NCI-H187 (cell line): ENCODE measurements at places on chromosomes 1 and 21.

GRCh38 chr21:24826822-24827221, 780.5 kb downstream of the MRPL39 start:
- no peak for DNase-seq

GRCh38 chr1:15803380-15803779, 4.1 kb downstream of the UQCRHL start:
- DNase-seq, result no peak

DNA sequence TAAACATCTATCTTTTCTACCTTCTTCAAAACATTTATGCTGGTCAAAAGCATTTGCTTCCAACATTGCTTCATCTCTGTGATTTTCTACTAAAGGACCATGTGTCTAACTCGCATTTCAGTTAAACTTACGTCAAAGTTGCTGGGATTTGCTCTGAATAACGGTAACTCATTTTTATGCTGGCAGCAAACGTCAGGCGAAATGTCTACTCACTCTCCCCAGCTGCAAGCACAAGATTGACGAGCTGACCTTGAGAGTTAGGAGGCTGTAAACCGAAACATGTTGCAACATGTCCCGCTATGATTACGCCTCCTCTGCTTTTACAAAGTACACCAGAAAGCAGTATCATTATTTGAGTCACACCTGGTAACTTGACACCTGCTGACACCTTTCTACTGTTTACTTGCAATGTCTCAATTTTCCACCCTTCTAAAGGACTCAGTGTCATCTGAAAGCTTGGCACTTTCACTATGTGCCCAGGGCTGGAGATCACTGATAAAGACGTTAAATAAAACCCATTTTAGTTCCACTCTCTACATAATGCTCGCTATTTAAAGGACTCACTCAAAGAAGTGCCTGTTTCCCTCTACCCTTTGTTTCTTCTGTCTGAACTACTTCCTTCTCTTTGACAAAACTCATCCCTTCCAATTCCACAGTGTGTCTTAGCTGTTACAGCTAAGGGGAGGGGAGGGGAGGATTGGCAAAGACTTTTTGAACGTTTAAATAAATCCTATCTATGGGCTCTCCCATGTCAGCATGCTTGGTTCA, 111.9 kb downstream of the PTPN14 start:
- peak; percentile 39 for DNase-seq

DNA sequence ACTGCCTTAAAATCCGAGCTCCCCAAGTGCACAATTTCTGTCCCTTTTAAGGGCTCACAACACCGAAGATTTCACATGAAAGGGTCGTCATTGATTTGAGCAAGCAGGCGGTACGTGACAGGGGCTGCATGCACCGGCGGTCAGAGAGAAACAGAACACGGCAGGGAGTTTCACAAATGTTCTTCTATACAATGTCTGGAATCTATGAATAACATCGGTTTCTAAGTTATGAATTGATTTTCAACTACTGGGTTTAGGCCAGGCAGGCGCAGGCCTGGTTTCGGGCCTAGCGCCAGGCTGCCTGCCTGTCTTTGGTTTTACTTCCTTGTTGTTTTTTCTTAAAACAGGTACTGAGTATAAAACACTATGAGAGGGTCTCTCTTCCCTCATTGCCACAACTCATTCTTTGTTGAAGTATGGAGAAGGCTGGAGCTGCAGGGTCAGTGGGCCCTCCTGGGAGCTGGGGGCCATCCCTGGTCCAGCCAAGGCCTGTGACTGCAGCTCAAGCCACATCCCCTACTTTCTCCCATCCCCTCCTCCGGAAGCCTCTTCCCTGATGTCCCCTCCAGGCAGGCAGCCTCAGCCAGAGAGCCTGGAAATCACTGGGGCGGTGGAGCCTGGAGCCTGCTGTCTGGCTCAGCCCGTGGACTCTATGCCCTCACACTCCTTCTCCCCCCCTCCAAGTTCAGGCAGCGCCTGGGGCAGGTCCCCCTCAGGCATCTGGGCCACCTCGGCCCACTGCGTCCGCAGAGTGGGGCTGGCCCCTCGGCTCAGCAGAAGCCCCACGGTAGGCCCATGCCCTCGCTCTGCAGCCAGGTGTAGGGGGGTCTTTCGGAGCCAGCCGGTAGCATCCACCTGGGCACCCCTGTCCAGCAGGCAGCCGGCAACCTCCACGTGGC, 2.4 kb downstream of the ANKRD65 start:
- DNase-seq, result no peak

DNA sequence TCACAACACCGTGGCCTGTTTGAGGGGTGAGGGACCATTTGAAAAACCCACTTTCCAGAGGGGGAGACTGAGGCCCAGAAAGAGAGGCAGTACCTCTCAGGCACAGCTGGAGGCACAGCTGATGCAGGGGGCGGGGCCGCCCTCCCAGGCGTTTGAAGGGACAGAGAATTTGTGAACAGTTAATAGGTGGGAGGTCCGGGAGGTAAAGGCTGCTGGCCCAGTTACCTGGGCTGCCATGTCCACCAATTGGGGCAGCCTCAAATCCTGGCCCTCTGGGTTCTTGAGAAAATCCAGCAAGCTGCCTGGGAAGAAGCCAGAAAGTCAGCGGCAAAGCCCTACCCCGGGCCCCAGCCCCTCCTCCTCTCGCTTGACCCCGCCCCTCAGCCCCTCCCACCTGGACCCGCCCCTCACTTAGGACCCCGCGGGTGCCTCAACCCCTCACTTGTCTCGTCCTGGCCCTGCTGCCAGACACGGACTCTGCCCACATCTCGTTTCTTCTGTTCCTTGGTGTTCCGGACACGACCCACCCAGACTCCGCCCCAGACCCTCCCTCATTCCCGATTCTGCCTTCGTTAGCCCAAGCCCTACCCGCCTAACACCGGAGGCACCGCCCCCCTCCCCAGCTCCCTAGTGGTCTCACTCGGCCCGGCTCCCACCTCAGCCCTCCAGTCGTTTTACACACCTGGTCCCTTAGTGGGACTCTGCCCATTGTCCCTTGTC, 10.8 kb upstream of the AHDC1 start:
- DNase-seq, result no peak

DNA sequence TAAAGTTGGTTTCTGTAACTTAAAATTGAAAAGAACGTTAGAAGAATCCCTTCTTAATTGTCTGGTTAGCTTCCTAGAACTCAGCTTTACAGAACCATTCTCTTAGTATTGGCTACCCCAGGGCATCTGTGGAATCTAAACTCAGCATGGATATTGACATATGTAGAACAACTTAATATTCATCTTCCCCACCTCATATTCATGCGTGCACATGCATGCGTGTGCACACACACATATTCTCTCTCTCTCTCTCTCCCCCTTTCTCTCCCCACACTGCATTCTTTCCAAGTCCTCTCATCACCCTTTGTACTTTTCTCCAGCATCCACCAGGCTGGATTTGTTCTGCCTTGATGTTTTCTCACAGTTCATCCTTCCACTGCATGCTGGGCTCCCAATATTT, 13.4 kb downstream of the PIGM start:
- no peak for DNase-seq

GRCh38 chr1:29703596-29704370, 467.5 kb downstream of the PTPRU start:
- DNase-seq, result no peak
